ENCODE measurements at places on chromosomes 3 and 15.

- DNase-seq: no peak
Measured at GRCh38 chr15:42080919-42081830, 13.2 kb downstream of the PLA2G4D start.

- no peak for DNase-seq
Measured at GRCh38 chr3:112773864-112774263, 72.8 kb downstream of the CD200R1L start.

DNA sequence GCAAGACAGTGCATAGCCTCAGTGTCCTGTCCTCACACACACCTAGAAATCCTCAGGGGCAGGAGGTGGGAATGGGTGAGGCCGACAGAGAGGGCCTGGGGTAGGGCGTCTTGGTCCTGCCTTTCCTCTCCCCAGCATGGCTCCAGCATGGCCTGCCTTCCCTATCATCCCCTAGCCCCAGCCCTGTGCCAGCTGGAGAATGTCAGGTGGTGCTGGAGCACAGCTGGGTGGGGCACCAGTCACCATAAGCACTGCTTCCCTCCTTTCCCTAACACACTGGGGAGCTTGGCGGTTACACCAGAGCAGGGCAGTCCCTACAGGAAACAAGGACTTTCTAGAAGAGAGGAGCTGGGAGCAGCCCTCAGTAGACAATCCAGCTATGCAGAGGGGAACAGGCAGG, 236.8 kb downstream of the KLF13 start:
- DNase-seq: no peak

DNA sequence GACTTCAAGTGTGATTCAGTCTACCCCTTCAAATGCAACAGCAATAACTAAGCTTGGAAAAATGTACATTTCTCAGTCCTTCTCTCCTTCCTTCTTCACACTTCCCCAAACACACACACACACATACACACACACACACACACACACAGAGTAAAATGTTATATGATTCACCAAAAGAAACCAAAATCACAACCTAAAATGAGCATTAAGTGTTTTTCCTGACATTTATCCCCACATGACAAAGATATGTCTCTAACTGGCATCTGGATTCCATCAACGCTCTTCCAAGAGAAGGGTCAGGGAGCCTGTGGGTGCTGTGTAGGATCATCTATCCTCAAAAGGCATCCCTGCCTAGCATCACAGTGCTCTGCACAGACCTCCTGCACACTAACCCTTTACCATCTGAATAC, 21.0 kb downstream of the PDZRN3 start:
- no peak for DNase-seq

DNA sequence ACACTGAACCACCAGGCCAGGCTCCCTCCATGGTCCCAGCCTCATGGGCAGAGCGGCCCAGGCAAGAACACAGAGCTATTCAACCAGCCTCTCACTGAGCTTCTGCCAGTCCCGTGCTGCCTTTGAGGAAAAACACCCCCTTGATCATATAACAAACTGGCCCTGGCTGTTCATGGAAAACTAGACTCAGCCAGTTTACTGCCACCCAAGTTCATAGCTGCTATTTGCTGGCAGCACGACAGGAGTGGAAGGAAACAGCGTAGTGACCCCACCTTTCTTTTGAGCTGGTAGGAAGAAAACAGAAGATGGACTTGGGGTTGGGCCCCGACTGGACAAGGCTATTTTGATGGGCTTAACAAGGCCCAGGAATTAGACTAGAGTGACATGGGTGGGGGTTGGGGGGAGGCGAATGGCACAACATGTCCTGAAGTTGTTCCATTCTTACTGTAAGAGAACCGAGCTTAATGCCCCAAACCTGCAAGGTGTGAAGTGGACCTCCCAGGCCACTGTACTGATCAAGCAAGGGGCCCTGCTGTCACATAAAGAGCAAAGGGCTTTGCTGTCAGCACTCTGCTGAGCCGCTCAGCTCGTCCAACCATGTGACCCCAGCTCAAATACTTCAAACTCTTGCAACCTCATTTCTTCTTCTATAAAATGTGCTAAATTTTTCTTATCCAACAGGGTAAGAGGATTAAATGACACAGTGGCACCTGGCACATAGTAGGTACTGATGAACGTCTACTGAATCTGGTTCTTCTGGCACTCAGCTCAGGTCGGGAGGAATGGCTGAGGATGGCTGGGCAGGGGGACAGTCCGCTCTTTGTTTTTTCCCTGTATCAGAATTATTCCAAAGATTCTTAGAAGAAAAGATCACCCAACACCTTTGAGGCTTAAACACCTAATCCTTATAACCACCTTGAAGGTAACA, 1.6 kb downstream of the FBXL22 start:
- no peak for DNase-seq

DNA sequence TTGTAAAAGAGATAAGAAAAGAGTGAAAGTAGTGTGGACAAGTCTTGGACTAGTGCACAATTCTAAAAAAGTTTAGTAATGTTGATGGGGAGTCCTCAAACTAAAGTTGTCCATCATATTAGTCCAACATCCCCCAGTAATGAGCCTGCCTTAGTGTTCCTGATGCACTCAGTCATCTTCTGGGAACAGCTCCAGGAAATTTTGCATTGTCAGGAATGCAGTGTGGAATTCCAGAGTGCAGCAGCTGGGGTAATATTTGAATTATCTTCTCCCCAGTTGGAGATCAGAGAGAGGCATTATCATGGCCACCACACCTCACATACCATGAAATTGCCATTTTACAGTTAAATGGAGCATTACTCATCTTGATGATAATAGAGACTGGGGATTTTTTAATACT, 528.8 kb upstream of the NAALADL2 start:
- DNase-seq: no peak

- no peak for DNase-seq
Measured at GRCh38 chr3:126474498-126475412, 936 bp downstream of the ZXDC start.

DNA sequence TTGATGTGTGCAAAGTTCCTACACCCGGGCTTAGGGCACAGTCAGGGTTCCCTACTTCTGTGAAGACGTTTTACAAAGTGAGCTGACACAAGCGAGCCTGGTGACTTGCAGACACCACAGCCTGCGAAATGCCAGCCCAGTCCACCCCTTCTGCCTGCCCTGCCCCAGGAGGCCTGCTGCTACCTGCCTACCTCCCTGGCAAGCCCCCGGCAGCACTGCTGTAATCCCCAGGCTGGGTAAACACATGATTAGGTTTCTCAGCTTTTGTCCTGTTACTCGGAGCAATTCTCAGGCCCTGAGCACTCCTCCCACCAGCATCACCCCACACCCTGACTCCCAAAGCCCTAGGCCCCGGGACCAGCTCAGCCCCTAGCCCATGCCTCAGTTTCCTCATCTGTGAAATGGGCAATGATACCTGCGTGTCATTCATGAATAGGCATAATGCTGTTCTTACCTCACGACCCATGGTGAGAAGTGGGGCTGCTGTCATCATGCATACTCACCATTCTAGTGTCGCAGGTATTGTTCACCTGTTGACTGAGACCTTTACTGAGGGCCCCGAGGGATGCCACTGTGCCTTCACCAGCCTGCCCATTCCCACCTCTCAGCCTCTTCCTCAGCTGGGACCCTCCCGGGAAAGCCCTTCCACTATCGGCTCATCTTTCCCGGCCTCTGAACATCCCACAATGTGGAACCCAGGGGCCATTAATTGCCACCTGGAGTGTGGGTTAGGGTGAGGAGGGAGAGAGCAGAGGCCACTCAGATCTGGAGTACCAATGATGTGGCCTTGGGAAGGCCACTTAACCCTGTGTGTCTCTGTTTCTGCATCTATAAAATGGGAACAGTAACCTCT, 31.5 kb upstream of the SLC6A6 start:
- no peak for DNase-seq

- no peak for DNase-seq
Measured at GRCh38 chr3:115937054-115937453, 313.7 kb downstream of the GAP43 start.

GRCh38 chr3:158659454-158660237, 12.8 kb downstream of the LXN start:
- peak; percentile 53 for DNase-seq

- no peak for DNase-seq
Measured at GRCh38 chr3:49724586-49724985, 835 bp upstream of the GMPPB start.
